ENCODE measurements at places on chromosomes 3 and 15. TPM values are rescaled to one million over a fixed set of nuclear protein-coding genes. Genes with fewer than 3 reads are reported as not detected.

DNA sequence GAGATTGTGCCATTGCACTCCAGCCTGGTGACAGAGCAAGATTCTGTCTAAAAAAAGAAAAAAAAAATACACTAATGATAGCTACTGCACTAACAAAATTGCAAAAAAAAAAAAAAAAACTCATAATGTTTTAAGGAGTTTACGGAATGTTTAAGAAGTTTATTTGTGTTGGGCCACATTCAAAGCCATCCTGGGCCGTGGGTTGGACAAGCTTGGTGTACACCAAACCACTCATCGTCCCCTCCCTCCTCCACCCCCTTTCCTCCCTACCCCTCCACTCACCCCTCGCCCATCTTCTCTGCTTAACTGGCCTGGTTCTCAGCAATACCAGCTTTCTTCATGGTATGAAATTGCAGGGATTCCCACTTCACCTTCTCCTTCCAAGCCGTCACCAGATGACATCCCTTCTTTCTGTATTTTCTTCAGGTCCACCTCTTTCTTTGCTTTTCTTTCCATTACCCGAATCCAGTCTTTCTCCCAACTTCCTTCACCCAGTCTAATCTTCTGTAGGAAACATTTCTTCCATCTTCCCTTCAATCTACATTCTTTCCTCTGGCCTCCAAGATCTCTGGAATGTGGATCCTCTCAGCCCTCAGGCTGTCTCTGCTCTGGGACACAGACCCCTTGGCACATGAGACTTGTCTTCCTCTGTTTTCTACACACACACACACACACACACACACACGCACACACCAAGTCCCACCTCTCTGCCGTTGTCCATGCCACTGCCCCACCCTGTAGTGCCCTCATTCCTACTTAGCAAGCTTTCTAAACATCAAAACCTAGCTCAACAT is 3.5 kb upstream of the MESP1 start:
- no peak for DNase-seq

DNA sequence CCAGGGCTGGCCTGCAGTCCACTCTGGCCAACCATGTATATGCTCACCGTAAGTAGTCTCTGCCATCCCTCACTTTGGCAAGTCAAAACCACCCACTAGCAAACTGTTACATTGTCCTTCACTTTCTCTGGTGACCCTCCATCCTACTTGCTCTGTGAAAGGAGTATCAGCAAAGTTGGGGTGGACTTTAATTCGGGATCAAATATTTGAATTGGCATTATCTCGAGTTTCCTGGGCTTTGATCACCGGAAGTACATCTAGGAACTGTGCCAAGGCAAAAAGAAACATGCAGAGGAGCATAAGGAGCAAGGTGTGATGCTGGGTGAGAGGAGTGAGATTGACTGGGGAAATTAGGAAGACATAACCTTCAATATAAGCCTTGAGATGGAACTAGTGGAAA is 188.9 kb upstream of the P2RY1 start:
- DNase-seq = no peak

GRCh38 chr3:172522871-172523818 is at the start of gene TNFSF10:
Gene TNFSF10, minus strand, starts transcription at chr3:172523430. Its CDS starts 46 bp downstream, at chr3:172523384.
- DNase-seq = no peak

GRCh38 chr3:72597756-72598195 is 250.5 kb downstream of the SHQ1 start:
- no peak for DNase-seq

DNA sequence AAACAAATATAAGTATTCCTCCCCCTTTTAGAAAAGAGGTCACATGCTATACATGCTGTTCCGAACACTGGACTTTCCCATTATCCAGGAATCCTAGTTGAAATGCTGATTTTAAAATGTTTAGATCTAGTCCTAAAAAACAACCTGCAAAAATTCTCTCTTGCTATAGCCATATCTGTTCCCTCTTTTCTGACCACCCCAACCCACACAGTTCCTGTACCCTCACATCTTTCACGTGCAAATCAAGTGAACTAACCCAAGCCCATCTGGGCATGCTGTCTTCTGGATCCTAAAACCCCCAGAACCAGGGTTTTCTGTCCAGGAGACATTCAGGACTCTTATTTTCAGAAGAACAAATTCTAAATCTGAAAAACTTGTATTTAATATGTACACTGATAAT is 67.4 kb downstream of the RAD18 start:
- no peak for DNase-seq

GRCh38 chr15:100973351-100974111 is 54.4 kb downstream of the LRRK1 start:
- peak; percentile 58 for DNase-seq

DNA sequence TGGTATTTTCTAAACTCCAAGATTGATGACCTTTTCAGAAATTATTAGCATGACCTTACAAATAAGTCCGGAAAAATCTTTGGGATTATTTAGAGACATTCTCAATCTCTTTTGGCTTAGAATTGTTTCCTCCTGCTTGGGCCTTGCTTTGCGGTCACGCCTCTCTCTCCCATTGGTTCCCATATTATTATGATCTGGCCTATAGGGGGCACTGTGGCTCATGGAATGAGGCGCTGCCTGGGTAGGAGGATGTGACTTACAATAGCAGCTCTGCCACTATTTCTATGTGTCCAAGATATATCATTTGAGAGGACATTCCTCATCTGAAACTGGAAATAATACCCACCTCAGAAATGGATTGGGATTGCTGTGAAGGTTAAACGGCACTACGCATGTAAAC is 464.9 kb downstream of the MFSD1 start:
- DNase-seq = peak; percentile 67

DNA sequence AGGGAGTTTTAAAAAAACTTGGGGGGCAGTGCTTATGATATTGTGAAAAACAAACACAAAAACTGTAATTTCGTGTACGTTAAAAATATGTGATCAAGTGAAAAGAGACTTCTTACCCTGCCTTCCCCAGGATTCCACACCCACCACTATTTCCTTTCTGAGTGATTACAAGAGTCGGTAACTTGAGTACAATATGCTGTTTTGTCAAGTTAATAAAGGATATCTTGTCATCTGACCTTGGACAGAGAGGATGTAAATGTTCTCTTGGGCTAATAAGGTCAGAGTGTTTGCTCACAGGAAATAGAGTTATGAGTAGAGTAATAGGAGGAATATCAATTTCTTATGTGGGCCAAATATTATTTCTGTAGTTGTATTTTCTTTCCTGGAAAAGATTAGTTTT is 68.1 kb downstream of the NOX5 start:
- DNase-seq = no peak

- no peak for DNase-seq
Measured at GRCh38 chr15:59739557-59740186, 50.6 kb upstream of the BNIP2 start.

- DNase-seq = no peak
Measured at GRCh38 chr3:76039431-76039830, 254.1 kb upstream of the ZNF717 start.

GRCh38 chr15:79455361-79455760 is 23.2 kb downstream of the MINAR1 start:
- no peak for DNase-seq

DNA sequence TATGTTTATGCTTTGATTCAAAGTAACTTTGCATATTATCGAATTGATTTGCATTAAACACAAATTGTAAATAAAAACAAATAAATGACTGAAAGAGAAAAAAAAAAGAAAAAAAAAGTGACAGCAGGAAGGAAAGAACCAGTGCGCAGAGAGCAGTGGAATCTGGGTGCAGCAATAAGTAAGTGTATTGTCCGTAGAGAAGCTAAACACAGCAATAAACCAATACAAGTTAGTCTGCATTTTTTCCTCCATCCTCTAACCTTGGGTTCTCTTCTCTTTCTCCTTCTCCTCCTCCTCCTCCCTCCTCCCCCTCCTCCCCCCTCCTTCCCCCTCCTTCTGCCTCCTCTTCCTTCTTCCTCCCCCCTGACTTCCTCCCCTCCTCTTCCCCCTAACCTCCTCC is 18.3 kb upstream of the ARL8B start:
- no peak for DNase-seq

DNA sequence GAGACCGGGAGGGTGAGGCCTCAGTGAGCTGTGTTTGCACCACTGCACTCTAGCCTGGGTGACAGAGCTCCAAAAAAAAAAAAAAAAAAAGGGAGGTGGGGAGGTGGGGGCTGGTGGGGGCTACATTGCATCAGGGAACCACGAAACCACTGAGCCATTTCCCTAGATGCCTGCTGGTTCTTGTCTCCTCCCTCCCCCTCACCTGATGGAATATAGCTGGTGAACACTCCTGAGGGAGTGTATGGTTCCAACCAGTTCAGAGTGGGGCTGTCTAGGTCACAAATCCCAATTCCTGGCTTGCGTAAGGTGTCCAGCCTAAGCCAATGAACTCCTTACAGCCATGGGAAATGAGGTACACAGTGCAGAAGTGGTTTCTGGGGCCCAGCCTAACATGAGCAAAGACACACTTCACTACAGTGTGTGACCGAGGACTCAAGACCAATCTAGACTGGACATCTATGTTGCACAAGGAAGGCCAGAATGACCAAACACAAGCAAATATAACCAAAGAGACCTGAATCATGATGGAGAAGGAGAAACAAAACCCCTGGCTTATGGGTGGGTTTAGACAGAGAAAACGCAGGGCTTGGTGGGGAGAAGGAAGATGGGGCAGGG is 39.1 kb upstream of the OSBPL11 start:
- no peak for DNase-seq

GRCh38 chr3:160869825-160870224 is 113.8 kb downstream of the PPM1L start:
- DNase-seq = peak; percentile 32

DNA sequence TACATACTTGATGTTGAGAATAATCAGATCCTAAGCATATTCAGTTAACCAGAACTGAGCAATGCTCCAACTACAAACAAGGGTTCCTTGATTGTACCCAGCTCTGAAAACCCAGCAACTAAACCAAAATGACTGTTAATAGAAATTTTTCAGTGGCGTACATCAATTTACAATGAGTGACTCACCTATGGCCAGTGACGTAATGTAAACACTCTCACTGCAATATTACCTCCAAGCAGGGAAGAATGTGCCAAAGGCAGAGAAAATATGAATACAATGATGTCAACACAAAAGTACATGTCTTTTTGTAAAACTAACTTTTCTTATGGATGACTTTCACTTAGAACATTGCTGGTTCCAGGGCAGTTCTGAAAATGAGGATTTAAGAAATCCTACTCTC is 611.3 kb downstream of the EDEM1 start:
- DNase-seq = no peak

GRCh38 chr15:71336671-71337070 is 221.4 kb downstream of the THSD4 start:
- DNase-seq = no peak

DNA sequence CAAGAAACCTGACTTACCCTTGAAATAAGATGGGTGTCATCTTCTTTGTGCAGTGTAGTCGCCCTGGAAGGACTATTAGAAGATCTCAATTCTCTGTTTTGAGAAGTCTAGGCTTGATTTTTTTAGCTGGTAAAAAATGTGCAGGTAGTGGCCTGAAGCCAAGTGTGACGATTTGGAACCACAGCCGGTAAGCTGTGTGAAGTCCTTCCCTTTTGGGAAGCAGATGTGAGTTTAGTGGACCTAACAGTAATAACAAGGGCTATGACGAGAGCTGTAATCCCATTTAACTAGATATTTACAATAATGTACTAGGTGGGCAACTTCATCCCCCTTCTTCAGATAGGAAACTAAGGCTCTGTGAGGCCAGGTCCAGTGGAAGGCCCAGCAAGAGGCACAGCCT is 81.7 kb upstream of the MYZAP start:
- DNase-seq = no peak

DNA sequence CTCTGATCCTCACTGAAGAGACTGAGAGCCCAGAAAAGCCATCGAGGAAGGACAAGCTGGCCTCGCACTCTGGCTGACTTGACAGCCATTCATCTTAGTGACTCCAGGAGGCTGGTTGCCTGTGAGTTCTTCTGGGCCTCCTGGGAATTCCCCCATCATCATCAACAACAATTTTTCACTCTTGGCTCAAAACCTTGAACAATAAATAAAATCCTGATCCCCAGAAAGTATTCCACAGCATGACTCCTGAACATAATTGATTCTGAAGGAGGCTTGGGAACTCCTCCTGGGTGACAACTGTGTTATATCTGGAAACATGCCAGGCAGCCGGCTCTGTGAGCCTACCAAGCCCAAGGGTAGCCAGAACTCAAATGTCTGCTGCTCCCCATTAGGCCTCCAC is 188.6 kb downstream of the SHQ1 start:
- DNase-seq = no peak

GRCh38 chr3:53045518-53046170 is at the start of gene SFMBT1:
Gene SFMBT1, minus strand, starts transcription at chr3:53046073. Its CDS starts 76,945 bp downstream, at chr3:52969128.
- peak; percentile 67 for DNase-seq

DNA sequence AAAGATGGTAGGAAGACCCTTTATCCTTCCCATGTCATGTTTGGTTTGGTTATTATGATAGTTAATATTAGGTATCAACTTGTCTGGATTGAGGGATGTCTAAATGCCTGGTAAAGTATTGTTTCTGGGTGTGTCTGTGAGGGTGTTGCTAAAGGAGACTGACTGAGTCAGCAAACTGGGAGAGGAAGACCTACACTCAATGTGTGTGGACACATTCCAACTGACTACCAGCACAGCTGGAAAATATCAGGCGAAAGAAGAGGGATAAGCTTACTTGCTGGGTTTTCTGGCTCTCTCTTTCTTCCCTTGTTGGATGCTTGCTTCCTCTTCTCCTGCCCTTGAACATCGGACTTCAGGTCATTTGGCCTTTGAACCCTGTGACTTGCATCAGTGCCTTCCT is 1227.6 kb upstream of the EPHA6 start:
- no peak for DNase-seq

GRCh38 chr3:37896827-37897226 is 35.1 kb downstream of the CTDSPL start:
- no peak for DNase-seq

- no peak for DNase-seq
Measured at GRCh38 chr15:83919319-83919830, 265.5 kb downstream of the ADAMTSL3 start.

SLCO2A1 gene
- not detected for total RNA-seq

SLC2A2 gene
- not detected for total RNA-seq

ALDH1A2 gene
- not detected for total RNA-seq

ROBO1 gene
- 505 TPM for total RNA-seq

C2CD4A gene
- 0.20 TPM for total RNA-seq

FBXO40 gene
- not detected for total RNA-seq

GCSAM gene
- not detected for total RNA-seq

SEMA6D gene
- total RNA-seq = 255 TPM

NPAP1 gene
- 0.07 TPM for total RNA-seq

GPR149 gene
- total RNA-seq = 0.25 TPM
